DMS153 (cell line): ENCODE measurements at places on chromosomes 6 and 20.

- peak; percentile 77 for DNase-seq
Measured at GRCh38 chr6:42045538-42046460, 4.5 kb upstream of the TAF8 start.

DNA sequence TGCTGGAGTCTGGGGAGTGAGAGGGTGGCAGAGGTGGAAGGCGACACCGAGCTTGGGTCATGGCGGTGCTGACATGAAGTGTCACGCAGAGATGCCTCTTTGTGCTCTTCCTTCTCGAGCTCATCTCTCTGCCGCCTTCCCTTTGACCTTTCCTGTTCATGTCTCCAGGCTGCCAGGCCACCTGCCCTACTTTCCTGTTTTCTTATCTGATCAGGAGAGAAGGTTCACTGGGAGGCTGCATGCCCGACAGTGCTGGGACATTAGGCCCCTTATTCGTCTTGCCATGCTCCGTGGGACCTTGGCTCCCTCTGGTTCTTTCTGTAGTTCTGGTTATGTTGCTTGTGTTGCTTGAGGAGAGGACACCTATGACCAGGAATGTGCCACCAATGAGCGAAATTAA lies 33.2 kb downstream of the CST8 start:
- DNase-seq: no peak

- peak; percentile 93 for DNase-seq
Measured at GRCh38 chr6:27893836-27894807, 18.1 kb downstream of the OR2B2 start.

DNA sequence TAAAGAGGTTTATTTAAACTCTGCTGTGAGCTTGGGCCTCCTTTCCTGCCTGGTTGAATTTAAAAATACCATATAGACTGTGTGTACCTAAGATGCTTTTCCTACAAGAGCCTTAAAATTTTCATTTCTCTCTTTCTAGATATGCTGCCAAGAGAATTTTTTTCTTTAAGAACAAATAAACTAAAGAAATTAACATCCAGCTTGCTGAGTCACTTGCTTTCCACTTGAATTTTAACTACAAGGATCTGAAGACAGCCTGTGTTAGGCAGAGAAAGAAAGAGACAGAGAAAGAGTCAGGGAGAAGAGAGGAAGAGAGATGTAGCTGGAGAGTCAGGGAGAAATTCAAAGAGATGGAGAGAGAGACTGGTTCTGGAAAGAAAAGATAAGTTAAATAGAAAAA lies 18.3 kb upstream of the SNAP25 start:
- no peak for DNase-seq

- no peak for DNase-seq
Measured at GRCh38 chr6:150004101-150004782, 21.1 kb downstream of the RAET1L start.

DNA sequence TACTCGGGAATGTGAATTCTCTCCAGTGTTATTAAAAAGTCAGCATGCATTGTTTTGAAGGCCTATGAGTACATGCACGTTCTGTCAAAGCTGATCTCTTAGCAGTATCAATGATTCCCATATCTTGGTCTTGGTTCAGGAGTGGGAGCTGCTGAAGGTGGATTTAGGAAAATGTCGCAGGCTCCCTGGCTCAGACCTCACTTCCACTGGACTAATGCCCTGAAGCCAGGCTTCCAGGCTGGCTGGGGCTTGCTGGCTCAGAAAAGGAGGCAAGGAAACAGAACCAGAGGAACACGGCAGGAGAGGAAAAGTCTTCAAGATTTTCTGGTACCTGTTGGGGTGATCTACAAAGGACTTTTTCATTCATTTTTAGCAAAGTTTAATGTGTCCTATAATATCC lies 81.6 kb downstream of the OLIG3 start:
- DNase-seq: no peak

DNA sequence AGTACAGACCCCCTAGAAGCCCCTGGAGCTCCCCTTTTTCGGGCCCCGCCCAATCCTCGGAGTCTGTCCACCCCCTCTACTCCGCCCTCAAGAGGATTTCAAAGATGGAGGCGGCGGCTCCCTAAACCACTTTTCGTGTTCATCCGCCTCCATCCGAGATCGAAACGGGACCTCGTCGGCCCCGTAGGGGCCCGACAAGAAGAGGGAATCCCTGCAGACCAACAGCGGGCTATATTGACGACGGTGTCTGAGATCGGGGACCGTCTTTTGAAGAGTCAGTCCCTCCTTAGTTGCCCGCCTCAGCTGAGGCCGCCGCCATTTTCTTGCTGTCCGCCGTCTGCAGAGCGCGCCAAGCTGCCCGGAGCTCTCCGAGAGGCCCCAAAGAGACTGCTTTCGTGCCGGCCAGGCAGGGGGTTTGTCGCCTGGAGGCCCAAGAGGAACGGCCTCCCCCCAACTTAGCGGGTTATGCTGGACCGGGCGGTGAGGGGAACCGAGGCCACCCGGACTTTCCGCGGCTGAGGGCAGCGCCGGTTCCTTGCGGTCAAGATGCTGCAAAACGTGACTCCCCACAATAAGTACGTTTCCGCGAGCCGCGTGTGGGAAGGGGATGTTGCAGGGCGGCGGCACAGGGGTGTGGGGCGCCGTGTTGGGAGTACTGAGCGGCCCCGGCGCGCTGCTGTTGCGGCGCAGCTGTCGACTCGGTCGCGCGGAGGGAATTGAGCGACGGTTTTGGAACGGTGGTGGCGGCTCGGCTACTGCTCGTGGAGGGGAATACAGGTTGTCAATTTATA lies 4.2 kb downstream of the BRD2 start:
- DNase-seq: no peak

DNA sequence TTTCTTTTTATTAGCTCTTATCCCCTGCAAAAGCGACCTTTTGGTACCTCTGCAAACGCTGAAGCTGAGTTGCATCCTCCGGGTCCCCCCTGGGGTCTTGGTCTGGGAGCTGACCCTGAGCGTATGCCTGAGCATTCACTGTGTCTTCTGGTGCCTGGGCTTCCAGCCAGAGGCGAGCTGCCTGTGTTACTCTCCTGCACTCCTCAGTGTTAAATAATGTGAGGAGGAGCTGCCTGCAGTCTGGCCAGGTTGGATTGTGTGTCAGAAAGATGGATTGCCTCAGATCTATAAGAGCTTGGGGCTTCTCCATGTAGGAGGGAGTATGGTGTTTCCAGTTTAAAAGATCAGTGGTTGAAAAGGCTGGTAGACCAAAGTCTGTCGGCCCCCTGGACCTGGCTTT lies 8.7 kb upstream of the GMPR start:
- DNase-seq: no peak
